ENCODE measurements at places on chromosomes 12 and 14. TPM values are rescaled to one million over a fixed set of nuclear protein-coding genes. Genes with fewer than 3 reads are reported as not detected.

Gene CNPY2
- total RNA-seq, result 195 TPM

Gene STRAP
- total RNA-seq, result 251 TPM

Gene LIN7A
- total RNA-seq, result 17.8 TPM

Gene TEX52
- total RNA-seq, result not detected

DNA sequence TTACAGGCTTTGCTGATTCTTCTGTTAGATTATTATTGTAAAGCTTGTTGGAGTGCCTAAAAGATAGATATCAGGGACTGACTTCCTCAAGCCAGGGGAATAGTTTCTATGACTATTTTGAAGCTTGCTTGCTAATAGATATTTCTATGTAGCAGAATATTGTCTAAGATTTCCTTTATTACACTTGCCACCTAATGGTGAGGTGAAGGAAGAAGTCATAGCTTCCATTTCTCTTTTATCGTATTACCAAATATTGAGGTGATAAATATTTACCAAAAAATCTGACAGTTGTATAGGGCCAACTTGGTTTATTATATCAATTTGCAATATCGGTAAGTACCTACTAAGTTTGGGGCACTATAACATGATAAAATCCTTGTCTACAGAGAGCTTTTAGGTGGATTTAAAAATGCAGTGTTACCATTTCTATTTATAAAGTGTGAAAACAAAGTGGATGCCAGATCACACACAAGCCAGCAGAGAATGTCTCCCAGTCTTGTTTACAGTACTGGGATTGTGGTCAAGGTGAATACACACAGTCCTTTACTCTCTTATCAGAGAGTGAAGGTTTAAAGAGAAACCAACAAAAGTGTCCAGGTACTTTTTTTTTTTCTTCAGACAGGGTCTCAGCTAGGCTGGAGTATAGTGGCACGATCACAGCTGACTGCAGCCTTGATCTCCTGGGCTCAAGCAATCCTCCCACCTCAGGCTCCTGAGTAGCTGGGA, 137.9 kb downstream of the IGF1 start:
- no peaks in the 10 kb centered on the region for H3K27me3 ChIP-seq
- DNase-seq, result no peak
- H3K4me1 ChIP-seq, result no peaks in the 10 kb centered on the region
- no peaks in the 10 kb centered on the region for H3K36me3 ChIP-seq
- H3K4me3 ChIP-seq, result no peak overlapping the region
- H3K27ac ChIP-seq, result no peak overlapping the region

GRCh38 chr14:66920196-66920595, 269.0 kb upstream of the GARIN2 start:
- DNase-seq, result no peak
- no peaks in the 10 kb centered on the region for H3K4me1 ChIP-seq
- no peak overlapping the region for H3K27ac ChIP-seq
- H3K36me3 ChIP-seq, result no peaks in the 10 kb centered on the region

- H3K36me3 ChIP-seq, result no peaks in the 10 kb centered on the region
- no peak overlapping the region for H3K4me3 ChIP-seq
Observed at GRCh38 chr14:31465111-31465510, 7.8 kb upstream of the DTD2 start.

DNA sequence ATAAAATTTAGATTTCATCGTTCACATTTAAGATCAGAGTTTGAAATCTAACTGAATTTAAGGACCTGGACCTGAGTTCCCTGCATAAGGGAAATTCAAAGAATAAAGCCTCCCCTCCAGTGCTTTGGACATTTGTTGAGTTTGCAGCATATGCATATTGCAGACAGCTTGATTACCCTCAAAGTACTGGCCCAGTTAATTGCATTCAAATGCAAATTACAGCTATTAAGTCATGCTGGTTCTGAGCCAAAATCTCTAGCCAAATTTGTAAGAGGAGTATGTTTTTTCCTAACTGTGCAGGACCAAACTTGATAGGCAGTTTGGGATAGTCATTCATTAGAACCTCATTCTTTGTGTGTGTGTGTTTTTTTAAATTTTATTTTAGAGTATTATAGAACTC, 9.1 kb upstream of the KIF21A start:
- peak overlapping the region; percentile 37 for H3K4me3 ChIP-seq
- peak; percentile 31 for DNase-seq
- no peaks in the 10 kb centered on the region for H3K36me3 ChIP-seq
- no peak overlapping the region for H3K27ac ChIP-seq

DNA sequence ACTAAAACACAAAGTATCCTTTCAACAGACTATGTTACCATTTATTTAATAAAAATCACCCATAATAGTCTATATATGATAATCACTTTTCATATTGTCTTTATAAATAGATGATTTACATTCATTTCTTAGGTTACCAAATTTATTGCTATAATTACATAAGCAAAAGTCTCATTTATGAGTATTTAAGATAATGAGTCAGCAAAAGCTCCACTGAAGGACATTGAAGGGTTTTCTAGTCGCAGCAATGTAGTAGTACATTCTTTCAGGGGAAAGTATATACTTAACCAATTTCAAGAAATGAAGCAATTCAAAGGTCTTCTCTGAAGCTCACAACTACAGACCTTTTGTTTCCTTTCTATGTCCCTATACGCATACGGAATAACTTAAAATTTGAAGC, 110.9 kb downstream of the NOVA1 start:
- no peak overlapping the region for H3K4me3 ChIP-seq
- no peak for DNase-seq
- H3K27ac ChIP-seq, result no peak overlapping the region
- H3K4me1 ChIP-seq, result no peaks in the 10 kb centered on the region
- no peaks in the 10 kb centered on the region for H3K36me3 ChIP-seq

- H3K27ac ChIP-seq, result no peak overlapping the region
- no peak overlapping the region for H3K4me3 ChIP-seq
Observed at GRCh38 chr12:82097877-82098276, 260.3 kb downstream of the CCDC59 start.

DNA sequence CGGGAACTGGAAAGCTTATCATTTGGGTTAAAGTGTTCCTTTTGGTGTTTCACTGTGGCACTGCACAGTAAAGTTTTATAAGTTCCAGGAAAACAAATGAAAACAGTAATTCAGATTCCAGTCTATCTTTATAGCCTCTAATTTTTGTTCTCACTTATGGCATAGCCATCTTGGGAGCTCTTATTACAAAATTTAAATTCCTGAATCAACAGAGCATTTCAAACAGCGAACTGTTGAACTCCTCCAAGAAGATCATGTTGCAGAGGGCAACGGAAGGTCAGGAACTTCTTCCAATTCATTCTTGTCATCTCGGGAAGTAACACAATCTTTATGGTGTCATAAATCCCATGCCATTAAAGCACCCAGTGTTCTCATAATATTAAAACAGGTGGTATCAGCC, 229.1 kb downstream of the KCNC2 start:
- no peaks in the 10 kb centered on the region for H3K4me1 ChIP-seq
- H3K4me3 ChIP-seq, result no peak overlapping the region
- H3K36me3 ChIP-seq, result no peaks in the 10 kb centered on the region
- no peaks in the 10 kb centered on the region for H3K27me3 ChIP-seq
- no peak for DNase-seq

DNA sequence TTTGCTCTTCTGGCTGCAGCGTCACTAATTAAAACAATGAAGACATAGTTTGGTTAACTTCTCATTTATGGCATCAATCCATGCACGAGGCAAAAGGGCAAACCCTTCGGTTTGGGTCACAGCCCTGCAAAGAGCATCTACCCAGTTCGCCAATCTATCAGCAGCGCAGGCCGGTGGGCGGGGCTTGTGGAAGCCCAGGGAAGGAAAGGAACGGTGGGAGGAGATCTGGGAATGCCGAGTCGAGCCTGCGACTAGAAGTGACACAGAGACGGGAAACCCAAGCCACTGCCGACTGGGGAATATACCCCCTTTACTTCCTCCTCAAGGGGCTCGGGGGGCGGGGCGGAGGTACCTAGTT, 466 bp downstream of the KICS2 start:
- H3K4me3 ChIP-seq, result peak overlapping the region; percentile 95
- H3K4me1 ChIP-seq, result peaks cover 2% of the 10 kb centered on the region
- no peaks in the 10 kb centered on the region for H3K27me3 ChIP-seq
- DNase-seq, result peak; percentile 38
- no peaks in the 10 kb centered on the region for H3K36me3 ChIP-seq
- H3K27ac ChIP-seq, result peak overlapping the region; percentile 76

DNA sequence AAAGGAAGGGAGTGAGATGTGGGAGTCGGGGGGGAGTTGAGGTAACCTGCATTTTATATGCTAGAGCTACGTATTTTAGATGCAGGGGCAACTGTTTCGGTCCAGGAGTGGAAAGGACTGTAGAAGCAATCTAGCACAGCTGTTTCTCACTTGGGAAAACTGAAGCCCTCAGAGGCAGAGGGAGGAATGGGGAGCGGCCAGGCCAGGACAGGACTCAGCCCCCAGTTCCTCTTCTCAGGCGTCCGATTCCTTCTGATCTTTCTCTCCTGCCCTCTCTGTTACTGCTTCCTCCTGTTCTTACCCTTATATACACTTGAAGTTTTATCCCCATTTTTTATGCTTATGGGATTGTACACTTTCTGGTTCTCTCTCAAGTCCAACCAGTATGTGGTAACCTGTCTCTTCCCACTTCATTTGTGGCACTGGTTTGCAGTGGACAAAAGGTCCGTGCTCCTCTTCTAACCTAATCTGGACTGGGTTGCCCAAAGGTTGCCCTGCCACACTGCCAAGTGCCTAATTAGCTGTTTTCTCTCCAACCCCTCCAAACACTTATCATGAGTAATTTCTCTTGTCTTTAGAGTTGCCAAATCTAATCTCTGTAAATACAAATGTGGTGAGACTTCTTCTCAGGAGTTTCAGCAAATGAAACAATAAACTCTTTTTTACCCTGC, 16.2 kb downstream of the LPCAT3 start:
- no peak overlapping the region for H3K4me3 ChIP-seq
- H3K27me3 ChIP-seq, result no peaks in the 10 kb centered on the region
- no peak overlapping the region for H3K27ac ChIP-seq

GRCh38 chr14:50864946-50865345, 6.9 kb upstream of the ABHD12B start:
- no peak for DNase-seq
- H3K27me3 ChIP-seq, result no peaks in the 10 kb centered on the region
- no peaks in the 10 kb centered on the region for H3K4me1 ChIP-seq

GRCh38 chr12:92385296-92385695, 239.7 kb upstream of the BTG1 start:
- no peak overlapping the region for H3K27ac ChIP-seq
- no peaks in the 10 kb centered on the region for H3K36me3 ChIP-seq
- no peak overlapping the region for H3K4me3 ChIP-seq
- H3K4me1 ChIP-seq, result no peaks in the 10 kb centered on the region

- peaks cover 16% of the 10 kb centered on the region for H3K36me3 ChIP-seq
- no peaks in the 10 kb centered on the region for H3K27me3 ChIP-seq
- H3K4me3 ChIP-seq, result no peak overlapping the region
Observed at GRCh38 chr12:67659292-67659691, 10.7 kb downstream of the DYRK2 start.

DNA sequence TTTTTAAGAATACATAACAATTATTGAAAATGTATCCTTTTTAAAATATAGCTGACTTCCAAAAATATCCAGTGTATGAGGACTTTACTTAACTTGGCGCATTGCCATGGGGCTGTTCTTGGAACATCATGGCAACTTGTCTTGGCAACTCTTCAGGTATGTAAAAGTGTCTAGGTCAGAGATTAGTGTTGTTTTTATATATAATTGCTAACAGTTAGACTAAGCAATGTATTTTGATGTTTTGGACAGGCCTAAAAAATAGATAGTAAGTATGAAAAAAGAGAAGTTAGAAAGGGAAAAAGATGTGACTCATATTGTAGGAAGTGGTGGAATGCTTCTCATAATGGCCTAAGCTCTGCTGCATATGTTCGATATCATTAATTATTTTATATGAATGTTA, 70.9 kb downstream of the MON2 start:
- no peak overlapping the region for H3K27ac ChIP-seq
- no peak overlapping the region for H3K4me3 ChIP-seq
- DNase-seq, result no peak
- no peaks in the 10 kb centered on the region for H3K36me3 ChIP-seq

- H3K4me1 ChIP-seq, result no peaks in the 10 kb centered on the region
- H3K27me3 ChIP-seq, result no peaks in the 10 kb centered on the region
- no peaks in the 10 kb centered on the region for H3K36me3 ChIP-seq
- no peak overlapping the region for H3K27ac ChIP-seq
Observed at GRCh38 chr14:66105815-66106214, 380.4 kb upstream of the CCDC196 start.

DNA sequence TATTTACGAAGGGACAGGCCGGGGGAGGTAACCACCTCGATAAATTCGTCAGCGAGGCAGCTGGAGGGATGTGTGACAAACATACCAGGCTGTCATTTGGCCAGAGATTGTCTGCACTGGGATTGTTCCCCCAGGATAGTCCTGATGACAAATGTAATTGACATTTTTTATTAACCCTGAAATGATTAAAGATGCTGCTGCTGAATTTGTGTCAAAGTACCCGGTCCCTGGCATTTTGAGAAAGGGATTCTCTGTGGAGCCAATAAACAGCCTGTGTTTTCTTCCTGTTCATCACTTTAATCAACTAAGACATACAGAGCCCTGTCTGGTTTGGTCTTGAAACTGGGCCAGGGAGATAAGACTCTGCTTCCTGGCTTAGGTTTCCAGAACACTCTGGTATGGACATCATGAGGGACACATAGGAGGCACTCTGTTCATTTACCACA, 117.6 kb downstream of the SLC25A47 start:
- peaks cover 6% of the 10 kb centered on the region for H3K4me1 ChIP-seq
- H3K36me3 ChIP-seq, result no peaks in the 10 kb centered on the region
- H3K27me3 ChIP-seq, result no peaks in the 10 kb centered on the region
- H3K27ac ChIP-seq, result no peak overlapping the region

- no peaks in the 10 kb centered on the region for H3K4me1 ChIP-seq
- no peak for DNase-seq
- no peaks in the 10 kb centered on the region for H3K36me3 ChIP-seq
- H3K27ac ChIP-seq, result no peak overlapping the region
Observed at GRCh38 chr12:1978078-1978862, 26.0 kb downstream of the DCP1B start.

GRCh38 chr12:42689699-42690098, 100.2 kb upstream of the PRICKLE1 start:
- no peaks in the 10 kb centered on the region for H3K36me3 ChIP-seq
- H3K4me1 ChIP-seq, result 0 out of 2 replicates have a peak, but pooled peaks cover 2% of the 10 kb centered on the region
- no peaks in the 10 kb centered on the region for H3K27me3 ChIP-seq
- DNase-seq, result no peak

GRCh38 chr14:85402569-85403162, 127.3 kb upstream of the FLRT2 start:
- DNase-seq, result no peak
- no peaks in the 10 kb centered on the region for H3K27me3 ChIP-seq
- no peak overlapping the region for H3K4me3 ChIP-seq
- no peak overlapping the region for H3K27ac ChIP-seq

Measured in H1 (cell line).